ENCODE measurements at places on chromosomes 6 and 20.

- no peak for DNase-seq
Observed at GRCh38 chr20:4932061-4932460, 69.2 kb downstream of the SLC23A2 start.

- DNase-seq: no peak
Observed at GRCh38 chr20:48607544-48607865, 220.3 kb downstream of the PREX1 start.

GRCh38 chr20:36919715-36920333 is 31.7 kb downstream of the SAMHD1 start:
- DNase-seq: peak; percentile 56

DNA sequence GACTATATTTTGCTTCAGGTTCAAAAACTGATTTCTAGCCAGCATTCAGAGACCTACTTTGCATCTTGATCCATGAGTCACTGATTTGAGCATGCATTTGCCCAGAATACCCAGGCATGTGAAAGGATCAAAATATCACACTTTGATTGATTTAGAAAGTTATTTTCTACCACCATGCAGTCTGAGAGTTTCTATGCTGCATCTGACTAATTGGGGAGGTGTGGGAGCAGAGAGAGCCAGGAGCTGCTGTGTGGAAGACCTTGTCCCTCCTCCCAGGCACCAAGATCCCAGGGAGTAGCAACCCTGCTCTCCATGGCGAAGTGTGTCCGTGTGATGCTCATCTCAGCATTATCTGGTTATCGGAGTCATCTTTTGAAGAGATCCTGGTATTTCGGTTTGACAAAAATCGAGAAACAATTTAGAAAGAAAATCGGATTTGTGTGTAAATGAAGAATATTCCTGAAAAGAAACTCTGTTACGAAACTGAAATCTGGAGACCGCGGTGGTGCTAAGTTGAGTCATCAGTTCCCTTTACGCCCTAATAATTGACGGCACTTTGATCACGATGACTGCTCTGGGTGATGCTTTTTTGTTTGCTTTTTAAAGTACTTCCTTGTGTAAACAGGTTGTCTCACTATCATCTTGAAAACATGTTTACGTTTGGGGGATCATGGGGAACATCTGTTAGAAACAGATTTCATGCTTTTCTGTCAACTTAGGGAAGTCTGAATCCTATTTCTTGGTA is 193.4 kb downstream of the BACH2 start:
- DNase-seq: no peak

GRCh38 chr20:47241345-47241781 is 115.1 kb downstream of the ZMYND8 start:
- DNase-seq: no peak

DNA sequence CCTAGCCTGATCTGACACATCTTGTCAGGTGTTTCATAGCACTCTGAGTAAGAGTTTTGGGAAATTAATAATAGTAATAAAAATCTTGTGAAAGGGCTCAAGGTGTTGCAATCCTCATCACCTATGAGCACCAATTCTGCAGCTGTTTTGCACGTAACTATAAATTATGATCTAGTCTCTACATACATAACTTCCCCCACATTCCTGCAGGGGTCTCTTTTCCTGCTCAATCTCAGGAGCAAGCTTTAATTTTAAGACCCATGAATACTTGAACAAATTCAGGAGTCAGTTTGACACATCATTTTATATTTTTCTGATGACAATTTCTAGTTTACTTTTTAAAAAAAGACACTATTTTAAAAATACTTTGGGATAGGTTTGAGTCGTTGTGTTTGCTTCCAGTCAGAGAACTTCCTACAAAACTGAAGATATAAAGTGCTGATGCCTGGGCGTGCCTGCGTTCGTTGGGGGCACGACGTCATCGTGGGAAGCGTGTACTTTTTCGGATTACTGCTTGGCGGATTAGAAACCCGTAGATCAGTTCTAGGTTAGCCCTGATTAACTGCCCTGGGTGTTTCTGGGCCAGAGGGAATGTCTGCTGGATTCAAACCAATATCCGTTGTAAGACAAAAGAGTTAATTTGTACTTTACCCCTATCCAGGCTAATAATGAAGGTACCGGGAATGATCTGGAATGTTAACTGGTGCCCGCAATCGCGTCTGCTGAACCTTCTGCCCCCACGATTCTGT is 1.0 kb upstream of the E2F3 start:
- DNase-seq: peak; percentile 6

- no peak for DNase-seq
Observed at GRCh38 chr6:7727946-7728854, 2.3 kb downstream of the BMP6 start.

DNA sequence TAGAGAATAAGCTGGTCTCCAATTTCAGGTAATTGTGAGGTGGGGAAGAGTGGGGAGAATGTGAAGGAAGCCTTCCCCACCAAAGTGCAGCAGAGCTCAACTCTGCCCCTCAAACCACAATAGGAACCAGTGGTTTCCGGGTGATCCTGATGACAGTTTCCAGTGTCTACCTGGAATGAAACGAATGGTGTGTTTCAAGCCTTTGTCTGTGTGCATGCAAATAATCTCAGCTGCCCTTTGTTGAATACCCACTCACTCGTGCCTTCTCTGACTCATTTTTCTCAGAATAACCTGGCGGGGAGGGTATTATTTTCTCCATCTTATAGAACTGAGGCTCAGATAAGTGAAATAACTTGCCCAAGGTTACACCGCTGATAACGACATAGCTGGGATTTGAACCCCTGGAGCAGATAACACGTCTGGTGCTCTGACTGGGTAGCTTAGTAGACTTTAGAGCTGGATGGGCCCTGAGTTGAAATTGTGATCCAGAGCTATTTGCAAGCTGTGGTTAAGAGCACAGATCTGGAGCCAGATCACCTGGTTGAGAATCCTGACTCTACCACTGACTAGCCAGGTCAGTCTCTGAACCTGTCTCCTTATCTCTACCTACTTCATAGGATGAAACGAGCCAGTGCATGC is 85.1 kb downstream of the EYA2 start:
- no peak for DNase-seq

DNA sequence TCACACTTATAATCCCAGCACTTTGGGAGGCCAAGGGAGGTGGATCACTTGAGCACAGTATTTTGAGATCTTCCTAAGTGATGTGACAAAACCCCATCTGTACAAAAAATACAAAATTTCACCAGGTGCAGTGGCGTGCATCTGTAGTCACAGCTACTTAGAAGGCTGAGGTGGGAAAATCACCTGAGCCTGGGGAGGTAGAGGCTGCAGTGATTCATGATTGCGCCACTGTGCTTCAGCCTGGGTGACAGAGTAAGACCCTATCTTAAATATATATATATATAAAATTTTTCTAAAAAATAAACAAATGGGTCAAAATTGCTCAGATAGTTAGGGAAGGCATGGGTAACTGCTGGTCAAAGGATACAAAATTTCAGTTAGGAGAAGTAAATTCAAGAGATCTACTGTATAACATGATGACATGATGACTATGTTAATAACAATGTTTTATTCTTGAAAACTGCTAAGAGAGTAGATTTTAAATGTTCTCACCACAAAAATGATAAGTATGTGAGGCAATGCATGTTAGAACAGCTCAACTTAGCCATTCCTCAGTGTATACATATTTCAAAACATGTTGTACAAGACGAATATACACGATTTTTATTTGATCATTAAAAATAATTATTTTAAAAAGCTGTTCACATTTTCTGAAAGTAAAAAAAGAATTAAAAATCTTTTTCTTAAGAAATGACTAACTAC is 24.4 kb downstream of the TBC1D32 start:
- no peak for DNase-seq

DNA sequence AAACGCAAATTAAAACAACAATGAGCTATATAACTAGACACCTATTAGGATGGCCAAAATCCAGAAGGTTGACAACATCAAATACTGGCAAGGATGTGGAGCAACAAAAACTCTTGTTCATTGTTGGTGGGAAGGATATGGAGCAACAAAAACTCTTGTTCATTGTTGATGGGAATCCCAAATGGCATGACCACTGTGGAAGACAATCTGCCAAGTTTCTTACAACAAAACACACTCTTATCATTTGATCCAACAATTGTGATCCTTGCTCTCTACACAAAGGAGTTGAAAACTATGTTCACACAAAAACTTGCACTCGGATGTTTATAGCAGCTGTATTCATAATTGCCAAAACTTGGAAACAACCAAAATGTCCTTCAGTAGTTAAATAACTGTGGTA is 61.8 kb upstream of the LAMA2 start:
- no peak for DNase-seq

- DNase-seq: no peak
Observed at GRCh38 chr20:50041246-50041873, 58.6 kb downstream of the SNAI1 start.

- no peak for DNase-seq
Observed at GRCh38 chr20:11654766-11655165, 262.9 kb upstream of the BTBD3 start.

- no peak for DNase-seq
Observed at GRCh38 chr6:112946051-112946450, 598.9 kb downstream of the RFPL4B start.

DNA sequence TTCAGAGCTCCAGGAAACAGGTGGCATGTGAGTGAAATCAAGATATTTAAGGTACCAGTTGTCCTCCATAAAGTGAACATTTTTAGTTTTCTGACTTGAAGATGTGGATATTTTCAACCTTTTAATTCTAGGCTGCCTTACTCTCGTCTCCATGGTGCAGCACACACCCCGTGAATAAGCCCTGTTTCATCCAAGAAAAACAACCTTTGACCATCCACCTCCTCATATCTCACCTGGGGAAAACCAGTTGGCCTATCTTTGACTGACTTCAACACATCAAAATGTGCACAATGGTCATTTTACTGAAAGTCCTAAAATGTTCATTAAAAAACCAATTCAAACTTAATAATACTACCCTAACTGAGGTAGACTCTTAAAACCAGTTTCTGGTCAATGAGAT is 73.8 kb upstream of the CD2AP start:
- DNase-seq: no peak

DNA sequence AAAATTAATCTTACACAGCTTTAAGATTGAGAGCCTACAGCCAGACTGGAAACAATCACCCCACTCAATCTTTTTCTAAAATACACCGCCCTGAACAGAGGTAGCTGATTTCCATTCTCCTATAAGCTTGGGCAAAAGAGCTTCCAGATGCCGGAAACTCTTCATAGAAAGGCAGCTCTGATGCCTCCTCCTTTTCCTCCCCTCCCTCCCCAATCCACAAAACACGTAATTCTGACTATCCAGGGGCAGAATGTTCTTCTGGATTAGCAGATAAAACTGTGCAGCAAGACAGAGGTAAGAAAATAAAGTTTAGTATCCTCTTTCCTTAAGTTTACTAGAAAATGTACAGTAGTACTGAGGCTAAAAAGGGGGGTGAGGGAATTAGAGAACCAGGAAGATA is 15.8 kb downstream of the ADNP start:
- no peak for DNase-seq

- peak; percentile 49 for DNase-seq
Observed at GRCh38 chr20:57048027-57048869, 218.2 kb downstream of the BMP7 start.

DNA sequence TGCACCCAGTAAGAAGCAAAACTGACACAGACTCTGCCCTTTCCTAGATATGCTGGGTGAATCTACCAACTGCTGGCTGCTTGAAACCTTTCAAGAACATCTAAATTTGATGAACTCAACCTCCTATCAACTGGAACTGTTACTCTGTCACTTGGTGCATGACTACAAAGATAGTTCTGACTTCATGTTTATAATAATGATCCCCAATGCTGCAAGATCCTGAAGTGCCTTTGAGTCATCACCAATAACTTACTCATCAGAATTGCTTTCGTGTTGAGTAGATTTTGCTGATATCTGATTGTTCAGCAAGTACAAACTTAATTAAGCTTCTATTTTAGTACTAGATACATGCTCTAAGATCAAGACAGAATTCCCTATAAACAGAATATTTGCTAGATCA is 100.2 kb upstream of the ARMC2 start:
- no peak for DNase-seq

- no peak for DNase-seq
Observed at GRCh38 chr6:166544296-166544605, 42.2 kb downstream of the RAMACL start.

DNA sequence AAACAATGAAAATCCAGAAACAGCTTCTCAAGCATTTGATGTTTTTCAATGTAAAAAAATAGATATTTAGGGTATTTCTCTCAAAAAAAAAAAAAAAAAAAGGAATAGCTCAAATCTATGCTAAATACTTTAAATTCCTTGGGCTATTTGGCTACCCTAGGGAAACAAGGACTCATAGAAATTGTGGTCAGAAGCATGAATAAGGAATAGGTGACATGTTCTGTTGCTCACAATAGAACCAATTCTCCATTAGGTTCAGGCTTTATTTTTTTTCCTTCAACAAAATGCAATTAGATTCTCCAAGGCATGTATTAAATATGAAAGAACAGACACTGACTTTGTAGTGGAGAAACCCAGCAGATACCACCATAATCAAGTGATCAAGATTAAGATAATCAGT is 904.3 kb upstream of the FLRT3 start:
- no peak for DNase-seq

DNA sequence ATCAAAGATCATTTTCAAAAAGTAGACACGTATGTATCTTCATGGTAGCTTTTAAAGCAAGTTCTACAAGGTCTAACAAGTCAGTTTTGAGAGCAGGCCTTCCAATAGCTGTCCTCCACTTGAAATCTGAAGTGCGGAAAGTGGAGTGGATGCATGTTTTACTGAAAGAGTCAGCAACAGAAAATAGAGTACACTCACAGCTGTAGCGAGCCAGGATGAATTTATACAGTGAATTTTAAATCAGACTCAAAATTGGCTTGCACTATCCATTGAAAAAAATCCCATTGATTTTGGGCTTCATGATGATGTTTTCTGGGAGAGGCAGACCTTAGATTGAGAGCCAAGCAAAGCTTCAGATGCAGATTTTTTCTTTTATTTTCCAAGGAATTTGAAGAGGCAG is 80.6 kb downstream of the GJA10 start:
- DNase-seq: no peak

DNA sequence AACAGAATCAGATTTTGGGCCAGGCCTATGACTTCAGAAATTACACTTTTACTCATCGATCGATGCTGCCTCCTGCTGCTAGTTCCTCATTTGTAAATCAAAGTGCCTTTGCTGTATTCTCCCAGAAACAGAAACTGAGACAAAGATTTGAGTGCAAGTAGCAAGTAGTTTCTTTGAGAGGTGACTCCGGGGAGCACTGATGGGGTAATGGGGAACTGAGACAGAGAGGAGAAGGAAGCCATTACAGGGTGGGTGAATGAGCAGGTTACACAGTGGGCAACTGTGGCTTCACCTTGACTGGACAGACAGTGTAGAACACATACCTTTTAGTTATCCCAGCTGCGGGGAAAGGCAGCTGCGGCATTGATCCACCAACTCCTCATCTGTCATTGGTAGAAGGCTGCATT is 9.7 kb upstream of the CD40 start:
- DNase-seq: no peak

GRCh38 chr20:61777773-61778494 is 287.7 kb downstream of the TAF4 start:
- no peak for DNase-seq

DNA sequence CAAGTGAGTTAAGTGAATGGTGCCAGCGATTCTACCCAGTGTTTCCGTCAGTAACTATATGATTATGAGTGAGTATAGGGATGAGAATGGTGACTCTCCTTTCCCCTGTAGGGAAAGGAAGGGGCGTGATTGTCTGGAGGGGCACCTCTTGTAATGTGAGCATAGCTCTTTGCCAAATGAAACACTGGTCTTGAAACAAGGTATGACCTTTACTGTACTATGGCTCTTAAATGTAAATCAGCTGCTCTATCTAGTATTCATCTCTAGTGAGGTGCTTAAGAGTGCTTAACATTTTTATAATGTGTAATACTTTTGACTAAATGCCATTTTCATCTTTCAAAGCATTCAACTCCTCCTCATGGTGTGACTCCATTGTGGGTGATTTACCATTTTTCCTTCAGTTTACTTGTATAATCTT is 11.0 kb downstream of the PANK2 start:
- no peak for DNase-seq

Measured in RCC 7860 (cell line).